ENCODE measurements at places on chromosomes 5 and 9. TPM values are rescaled to one million over a fixed set of nuclear protein-coding genes. Genes with fewer than 3 reads are reported as not detected.

Gene RFK
- 28.3 TPM for polyA plus RNA-seq

- DNase-seq = no peak
These were observed 459.9 kb upstream of the ZNF462 start for GRCh38 chr9:106403081-106403480.

Gene RASEF
- 7.5 TPM for polyA plus RNA-seq

DNA sequence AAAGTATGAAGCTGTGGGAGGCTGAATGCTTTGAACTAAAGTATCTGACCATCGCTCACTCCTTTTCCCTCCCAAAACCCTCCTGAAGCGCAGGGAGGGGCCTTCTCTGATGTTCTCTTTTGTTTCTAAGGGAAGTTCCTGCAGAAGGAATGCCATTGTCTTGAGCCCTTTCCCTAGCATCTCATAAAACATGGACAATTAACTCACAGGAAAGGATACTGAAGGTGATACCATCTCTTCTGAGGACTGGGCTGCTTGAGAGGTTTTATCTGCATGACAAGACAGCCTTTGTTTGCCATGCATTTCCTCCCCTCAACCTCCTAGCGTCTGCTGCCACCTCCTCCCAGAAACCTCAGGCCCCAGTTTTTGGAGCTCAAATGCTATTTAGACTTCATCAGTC is 4.3 kb upstream of the RMND5B start:
- DNase-seq = no peak

DNA sequence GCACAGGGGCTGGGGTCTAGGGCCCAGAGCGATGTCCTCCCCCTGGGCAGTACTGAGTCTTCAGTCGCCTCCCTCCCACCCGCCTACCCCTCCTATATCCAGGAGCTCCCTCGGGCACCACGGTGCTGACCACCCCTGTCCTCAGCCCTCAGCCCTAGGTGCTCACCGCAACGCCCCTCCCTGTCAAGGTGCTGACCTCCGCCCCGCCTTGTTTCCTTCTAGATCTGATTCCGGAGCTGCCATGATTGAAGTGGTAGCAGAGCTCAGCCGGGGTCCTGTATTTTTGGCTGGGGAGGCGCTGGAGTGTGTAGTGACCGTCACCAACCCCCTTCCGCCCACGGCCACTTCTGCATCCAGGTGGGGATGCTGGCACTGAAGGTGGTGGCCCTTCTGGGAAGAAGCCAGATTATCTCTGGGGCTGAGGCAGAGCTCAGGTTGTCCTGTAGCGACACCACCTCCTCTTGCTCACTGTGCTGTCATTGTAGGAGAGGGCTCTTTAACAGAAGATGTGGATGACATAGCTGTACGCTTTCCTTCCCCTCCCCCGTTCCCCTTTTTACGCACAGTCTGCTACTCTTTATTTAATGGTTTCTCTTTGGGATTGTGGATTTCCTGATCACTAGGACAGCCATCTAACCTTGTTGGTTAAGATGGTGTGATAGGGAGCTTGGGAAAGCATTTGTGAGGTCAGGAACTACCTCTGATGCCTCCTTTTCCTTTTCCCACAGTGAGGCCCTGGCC is 598 bp downstream of the RGP1 start:
- no peak for DNase-seq

DNA sequence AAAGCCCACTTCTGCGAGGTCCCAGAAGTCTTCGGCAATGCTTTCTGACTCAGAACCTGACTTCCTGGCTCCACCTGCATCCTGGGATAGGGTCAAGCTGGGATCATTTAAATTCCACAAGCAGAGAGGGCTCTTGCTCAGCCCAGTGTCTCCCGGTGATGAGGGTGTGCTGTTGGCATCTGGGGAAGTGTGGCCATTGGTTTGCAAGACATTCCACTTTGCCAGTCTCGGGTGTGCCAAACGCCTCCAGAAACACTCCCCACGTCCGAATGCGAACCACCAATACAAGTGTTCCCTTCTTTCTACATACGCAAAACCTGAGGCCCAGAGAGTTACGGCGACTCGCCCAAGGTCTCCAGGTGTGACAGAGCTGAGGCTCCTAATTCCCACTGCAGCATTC is 43.1 kb upstream of the FCN2 start:
- DNase-seq = no peak

- DNase-seq = no peak
These were observed 303.9 kb downstream of the DOCK8 start for GRCh38 chr9:518540-518939.

- no peak for DNase-seq
These were observed 74.6 kb downstream of the UBAP1 start for GRCh38 chr9:34253460-34253837.

DNA sequence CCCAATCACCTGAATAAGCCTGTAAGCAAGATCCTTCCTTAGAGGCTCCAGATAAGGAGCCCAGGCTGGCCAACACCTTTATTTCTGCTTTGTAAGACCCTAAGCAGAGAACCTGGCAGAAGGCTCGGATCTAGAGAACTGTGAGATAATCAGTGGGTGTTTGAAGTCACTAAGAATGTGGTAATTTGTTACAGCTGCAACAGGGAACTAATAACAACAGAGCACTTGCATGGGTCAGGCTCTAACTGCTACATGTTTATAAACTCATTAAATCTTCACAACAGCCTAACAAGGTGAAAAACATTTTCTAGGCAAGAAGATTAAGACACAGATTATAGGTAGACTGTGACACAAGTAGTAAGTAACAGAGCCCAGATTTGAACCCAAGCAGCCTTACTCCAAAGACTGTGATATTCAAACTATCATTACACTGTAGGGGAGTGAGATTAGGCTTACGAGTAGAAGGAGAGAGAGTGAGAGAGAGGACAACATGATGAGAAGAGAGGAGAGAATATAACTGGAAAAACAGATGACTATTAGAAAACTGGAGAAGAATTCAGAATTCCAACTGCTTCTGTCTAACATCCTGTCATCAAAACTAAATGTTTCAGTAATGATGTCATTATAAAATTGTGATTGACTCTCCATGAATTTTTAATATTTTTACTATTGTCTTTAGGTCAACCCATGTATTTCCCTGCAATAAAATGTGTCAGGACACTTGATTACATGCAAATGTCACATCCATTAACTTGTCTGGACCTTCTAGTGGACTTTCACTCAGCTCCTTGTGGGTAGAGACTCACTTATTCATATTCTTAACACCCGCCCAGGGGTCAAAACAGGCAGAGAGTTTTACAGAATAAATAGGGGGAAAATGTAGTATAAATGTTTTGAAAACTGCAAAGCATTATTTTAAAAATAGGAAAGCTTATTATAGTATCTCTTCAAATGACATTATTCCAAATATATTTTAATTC is 290.9 kb upstream of the RGMB start:
- no peak for DNase-seq

Gene IFNA13
- polyA plus RNA-seq = not detected

- no peak for DNase-seq
These were observed 89.2 kb downstream of the PDE6A start for GRCh38 chr5:149855366-149855765.

- no peak for DNase-seq
These were observed 6.6 kb upstream of the FAM151B start for GRCh38 chr5:80481019-80481893.

DNA sequence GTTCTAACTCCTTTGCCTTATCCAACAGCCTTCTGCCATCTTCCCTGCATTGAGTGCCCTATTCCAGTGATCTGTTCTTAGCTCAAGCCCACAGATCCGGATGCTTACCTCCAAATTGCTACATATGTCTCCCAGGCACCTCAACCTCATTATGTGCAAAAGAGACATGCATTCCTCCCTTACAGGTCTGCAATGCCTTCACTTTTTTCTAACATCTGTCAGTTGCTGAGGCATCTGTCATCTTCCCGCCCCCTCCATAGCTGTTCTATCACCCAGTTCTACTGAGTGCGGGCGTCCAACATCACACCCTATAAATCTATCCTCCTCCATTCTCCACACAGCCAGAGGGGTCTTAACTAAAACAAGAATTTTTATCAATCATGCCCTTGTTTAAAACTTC is 20.1 kb downstream of the NMRK1 start:
- DNase-seq = no peak

DNA sequence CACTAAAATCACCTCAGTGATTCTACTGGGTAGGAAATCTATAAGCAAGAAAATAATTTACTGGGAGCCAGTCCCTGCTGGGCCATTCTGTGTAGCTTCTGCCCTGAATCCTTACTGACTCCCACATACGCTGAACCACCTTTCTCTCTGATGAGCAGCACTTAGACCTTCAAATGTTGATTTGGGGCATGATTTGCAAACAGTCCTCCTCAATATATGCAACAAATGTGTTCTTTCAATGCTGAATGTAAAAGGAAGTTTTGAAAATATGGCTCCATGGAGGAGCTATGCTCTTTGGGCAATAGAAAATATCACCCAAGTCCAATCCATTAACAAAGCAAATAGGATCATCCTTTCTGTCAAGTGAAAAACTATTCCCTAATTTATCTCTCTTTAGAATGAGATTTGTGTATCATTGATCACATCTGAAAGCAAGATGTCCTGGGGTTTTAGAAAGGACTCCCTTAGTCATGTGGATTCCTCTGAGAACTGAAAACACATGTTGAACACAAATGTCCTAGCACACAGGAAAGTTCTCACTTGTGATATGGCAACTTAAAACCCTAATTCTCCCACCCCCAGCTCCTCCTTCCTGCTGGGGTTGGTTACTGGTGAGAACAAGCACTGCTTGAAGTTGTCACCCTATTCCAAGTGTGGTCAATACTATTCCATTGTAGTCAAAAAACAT is 8.9 kb upstream of the CER1 start:
- no peak for DNase-seq

DNA sequence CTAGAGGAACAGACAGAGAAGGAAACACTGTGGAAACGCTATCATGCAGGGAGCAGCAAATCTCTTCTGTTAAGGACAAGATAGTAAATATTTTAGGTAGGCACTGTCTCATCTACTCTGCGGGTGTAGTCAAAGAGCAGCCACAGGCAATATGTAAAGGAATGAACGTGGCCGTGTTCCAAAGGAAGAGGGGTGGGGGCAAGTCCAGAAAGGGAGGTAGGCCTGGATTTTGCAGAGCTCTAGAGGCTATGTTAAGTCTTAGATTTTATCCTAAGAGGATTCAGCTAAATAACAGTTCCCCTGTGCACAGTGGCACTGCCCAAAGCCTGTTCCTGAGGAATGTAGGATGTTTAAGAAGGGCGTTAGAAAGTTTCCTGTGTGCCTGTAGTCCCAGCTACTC is 161.6 kb downstream of the ACTL7B start:
- DNase-seq = no peak

DNA sequence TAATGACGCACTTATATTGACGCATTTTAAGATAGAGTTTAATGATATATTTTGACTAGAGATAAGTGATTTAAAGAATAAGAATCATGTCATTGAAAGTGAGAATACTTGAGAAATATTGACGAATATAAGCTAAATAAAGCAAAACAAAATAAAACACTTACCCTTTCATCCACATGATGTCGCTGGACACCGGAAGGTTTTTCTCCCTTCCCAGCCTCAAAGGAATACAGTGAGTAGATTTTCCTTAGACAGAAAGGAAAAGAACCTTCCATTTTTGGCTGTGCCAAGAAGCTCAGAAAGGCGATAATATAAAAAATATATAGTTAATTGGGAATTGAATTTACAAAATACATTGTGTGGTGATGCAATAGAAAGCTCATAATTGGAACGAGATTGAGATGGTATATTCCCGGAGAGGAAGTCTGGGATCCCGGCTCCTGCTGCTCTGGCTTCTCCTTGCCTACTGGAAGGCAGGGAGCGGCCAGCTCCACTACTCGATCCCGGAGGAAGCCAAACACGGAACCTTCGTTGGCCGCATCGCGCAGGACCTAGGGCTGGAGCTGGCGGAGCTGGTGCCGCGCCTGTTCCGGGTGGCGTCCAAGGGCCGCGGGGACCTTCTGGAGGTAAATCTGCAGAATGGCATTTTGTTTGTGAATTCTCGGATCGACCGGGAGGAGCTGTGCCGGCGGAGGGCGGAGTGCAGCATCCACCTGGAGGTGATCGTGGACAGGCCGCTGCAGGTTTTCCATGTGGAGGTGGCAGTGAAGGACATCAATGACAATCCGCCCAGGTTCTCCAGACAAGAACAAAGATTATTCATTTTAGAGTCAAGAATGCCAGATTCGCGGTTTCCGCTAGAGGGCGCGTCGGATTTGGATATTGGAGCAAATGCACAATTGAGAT is at the start of gene PCDHA5:
Gene PCDHA5 (plus strand): TSS at position 239 of the 906 bp plus-strand sequence.
- DNase-seq = no peak

Gene CCL27
- polyA plus RNA-seq = 0.23 TPM

DNA sequence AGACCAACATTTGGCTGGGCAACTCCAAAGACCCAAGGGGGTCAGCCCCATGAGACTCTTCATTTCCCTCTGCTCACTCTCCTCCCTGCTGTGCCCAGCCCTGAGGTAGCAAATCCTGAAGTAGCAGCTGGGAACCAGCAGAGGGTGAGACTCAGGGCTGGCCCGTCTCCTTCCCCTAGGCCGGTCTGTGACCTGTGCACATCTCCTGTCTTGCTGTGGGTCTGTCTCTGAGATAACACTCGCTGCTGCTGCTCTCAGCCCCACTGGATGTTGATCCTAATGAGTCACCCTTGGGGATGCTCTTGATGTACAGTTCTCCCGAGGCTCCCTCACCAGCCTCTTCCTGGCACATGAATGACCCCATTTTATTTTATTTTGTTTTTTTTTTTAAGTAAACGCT is 7.3 kb upstream of the OR2V1 start:
- DNase-seq = no peak

Gene ZCCHC7
- polyA plus RNA-seq = 27.9 TPM

DNA sequence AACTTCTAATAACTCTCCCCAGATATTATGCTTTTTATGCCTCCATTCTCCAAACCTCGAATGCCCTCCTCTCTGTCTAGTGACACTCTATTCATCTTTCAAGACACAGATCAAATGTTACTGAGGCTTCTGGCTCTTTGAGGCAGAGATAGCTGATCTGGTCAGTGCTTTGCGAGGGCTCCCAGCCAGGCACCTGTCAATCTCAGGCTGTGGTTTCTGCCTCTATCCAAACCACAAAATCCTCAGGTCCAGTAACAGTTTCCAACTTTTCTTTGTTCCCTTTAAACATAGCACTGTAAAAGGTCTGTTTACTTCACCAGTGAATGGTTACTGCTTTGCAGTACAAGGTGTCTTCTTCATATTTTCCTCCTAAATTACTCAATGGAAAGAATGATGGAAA is 11.5 kb upstream of the STK32A start:
- DNase-seq = no peak

DNA sequence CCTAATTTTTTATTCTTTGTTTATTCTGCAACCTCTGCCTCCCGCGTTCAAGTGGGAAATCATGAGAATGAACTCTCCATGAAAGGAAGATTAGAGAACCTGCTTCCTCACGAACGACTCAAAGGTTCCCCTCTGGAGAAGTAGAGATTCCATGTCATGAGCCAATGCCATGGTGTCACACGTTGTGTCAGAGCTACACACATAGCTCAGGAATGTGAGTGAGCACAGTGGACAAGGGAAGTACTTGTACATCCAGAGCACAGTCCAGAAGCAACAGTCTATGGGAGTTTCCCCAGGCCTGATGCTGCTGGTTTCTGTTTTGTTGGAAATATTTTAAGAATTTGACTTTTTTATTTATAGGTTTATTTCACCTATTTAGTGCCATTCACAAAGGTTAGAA is 26.8 kb upstream of the PPP2CA start:
- DNase-seq = no peak

Gene PHF24
- 0.21 TPM for polyA plus RNA-seq

Data from left renal cortex interstitium (tissue), 4 donors.